ENCODE measurements at places on chromosomes 2 and 18. TPM values are rescaled to one million over a fixed set of nuclear protein-coding genes. Genes with fewer than 3 reads are reported as not detected.

DNA sequence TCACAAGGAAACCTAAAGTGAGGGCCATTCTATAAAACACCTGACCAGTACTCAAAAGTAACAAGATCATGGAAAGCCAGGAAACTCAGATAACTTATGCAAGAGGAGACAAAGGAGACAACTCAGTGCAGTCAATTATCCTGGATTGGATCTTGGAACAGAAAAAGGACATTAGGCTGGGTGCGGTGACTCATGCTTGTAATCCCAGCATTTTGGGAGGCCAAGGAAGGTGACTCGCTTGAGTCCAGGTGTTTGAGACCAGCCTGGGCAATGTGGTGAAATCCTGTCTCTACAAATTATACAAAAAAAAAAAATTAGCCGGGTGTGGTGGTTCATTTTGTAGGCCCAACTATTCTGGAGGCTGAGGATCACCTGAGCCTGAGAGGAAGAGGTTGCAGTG lies 424.5 kb upstream of the SPRED2 start:
- no peak for DNase-seq

DNA sequence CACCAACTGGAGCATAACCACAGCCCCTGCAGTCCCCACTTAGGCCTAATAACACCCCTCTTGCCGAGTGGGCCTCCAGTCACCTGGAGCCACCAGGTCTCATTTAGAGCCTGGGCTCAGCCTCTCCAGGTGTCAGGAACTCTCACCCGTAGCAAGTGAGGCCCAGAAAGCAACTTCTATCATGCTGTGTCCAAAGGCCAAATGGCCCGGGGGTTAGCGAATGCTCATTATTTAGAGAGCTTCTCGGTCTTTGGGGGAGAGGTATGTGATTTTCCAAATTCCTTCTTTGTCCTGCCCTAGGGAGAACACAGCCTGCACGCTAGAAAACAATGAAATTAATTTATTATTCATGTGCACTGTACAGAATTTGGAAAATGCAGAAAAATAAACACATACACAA lies 109.9 kb upstream of the PTPRM start:
- DNase-seq, result no peak

DNA sequence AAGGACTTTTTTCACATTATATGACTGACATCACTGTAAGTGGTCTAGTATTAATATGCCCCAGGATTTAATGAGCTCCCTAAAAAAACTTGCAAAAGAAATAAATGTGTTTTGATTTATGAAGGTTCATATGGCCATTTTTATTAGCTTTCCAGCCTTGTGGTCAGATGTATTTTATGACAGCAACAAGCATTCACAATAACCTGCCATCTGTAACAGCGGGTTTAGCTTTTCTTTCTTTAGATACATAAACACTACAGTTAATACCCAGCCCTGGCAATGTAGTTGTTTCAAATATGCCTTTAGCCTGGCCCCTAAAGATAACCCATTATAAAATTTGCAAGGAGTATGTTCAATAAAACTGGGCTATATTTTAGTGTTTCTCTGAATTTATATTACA lies 1063.8 kb downstream of the SOCS6 start:
- no peak for DNase-seq

RAB27B gene
- total RNA-seq, result not detected

- DNase-seq, result no peak
These were observed 184.5 kb upstream of the LRP1B start for GRCh38 chr2:142315346-142315745.

SERPINB11 gene
- not detected for total RNA-seq

GRCh38 chr2:43044093-43044681 lies 182.2 kb downstream of the ZFP36L2 start:
- DNase-seq, result no peak

DNA sequence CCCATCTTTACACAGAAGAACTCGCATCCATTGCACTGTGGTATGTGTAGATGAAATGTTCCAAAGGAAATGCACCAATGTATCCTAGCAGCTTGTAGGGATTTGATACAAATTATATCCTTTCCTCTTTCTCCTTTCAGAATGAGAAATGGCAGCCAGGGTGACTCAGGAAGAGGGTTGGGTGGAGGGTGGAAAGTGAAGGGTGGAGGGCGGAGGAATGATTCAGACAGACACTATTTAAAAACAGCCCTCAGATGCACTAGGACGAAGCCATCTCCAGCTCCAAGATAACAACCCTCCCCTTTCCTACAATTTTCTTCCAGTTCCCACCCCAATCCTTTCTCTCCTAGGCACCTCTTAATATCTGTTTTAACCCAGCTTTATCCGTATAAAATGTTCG lies 96.2 kb upstream of the STK39 start:
- no peak for DNase-seq

DNA sequence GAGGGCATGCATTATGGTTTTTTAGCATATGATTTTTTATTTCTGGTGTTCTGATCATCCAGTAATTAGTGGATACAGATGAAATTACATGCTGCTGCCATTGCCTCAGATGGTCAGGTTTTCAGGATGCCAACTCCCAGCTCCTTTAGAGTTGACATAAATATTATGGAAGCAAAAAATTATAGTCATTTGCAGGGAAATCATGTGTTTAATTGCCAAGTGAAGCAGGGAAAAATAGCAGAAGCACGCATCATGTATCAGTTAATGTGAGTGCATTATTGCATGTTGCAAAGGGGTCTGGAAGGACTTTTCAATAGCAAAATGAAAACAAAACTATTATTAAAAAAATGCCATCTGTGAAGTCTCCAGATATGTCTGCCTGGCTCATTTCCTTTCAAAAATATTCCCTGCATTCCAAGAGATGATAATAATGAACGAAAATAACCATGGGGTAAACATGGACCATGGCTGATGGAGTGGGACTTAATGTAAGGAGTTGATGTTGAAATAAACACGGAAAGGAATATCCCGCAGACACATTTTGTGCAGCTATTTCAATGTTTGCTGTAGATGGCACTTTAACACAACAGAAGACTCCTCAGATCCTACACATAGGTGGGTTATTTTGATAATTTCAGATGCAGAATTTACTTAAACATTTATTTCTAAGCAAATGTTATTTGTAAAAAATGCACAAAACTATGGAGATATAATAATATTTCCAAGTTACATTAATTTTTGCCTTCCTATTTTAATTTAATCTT lies 87.7 kb upstream of the DYNAP start:
- DNase-seq, result no peak

- DNase-seq, result peak; percentile 29
These were observed 257.3 kb downstream of the ATAD2B start for GRCh38 chr2:23669413-23670244.

GRCh38 chr2:166042356-166042755 lies 85.5 kb downstream of the SCN1A start:
- DNase-seq, result no peak

- DNase-seq, result no peak
These were observed 336.4 kb upstream of the EPHA4 start for GRCh38 chr2:221908518-221908917.

DNA sequence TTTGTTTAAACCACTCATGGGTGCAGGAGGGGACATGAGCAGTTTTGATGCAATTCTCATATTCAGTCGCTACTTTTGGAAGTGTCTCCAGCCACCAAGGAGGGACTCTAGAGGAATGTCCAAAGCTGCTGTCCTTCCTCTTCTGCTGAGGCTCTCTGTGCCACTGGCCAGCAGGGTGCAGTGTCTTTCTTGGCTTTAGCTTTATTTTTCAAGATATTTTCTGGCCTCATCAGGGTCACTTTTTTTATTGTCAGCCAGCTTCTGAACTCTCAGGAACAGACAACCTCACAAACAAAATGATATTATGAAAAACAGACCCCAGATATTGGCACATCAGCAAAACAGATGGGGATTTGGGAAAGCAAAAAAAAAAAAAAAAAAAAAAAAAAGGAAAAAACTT lies 289.3 kb upstream of the ZSWIM2 start:
- DNase-seq, result peak; percentile 14

ARHGAP15 gene
- total RNA-seq, result not detected

- DNase-seq, result peak; percentile 9
These were observed 368.2 kb downstream of the EPHA4 start for GRCh38 chr2:221203856-221204255.

DNA sequence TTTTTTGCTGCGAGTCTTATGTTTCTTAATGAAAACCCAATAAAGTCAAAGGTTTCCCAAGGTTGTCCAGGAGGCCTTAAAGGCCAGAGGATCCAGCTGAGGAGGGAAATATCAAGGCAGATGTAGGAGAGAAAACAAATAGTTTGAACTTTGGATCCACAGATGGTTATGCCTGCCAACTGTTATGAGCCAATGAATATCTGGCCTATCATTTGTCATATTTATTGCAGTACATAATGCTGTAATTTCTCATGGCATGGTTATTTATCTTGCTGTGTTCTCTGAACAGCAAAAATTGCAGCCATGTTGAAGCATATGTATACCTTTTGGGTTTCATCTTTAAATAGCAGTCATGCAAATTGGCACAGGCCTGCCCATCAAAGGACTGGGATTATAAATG lies 38.2 kb upstream of the CAVIN2 start:
- DNase-seq, result no peak

GRCh38 chr2:236107536-236107935 lies 60.6 kb downstream of the GBX2 start:
- DNase-seq, result no peak

GRCh38 chr2:121810959-121811853 lies 55.8 kb downstream of the TSN start:
- DNase-seq, result peak; percentile 79

DNA sequence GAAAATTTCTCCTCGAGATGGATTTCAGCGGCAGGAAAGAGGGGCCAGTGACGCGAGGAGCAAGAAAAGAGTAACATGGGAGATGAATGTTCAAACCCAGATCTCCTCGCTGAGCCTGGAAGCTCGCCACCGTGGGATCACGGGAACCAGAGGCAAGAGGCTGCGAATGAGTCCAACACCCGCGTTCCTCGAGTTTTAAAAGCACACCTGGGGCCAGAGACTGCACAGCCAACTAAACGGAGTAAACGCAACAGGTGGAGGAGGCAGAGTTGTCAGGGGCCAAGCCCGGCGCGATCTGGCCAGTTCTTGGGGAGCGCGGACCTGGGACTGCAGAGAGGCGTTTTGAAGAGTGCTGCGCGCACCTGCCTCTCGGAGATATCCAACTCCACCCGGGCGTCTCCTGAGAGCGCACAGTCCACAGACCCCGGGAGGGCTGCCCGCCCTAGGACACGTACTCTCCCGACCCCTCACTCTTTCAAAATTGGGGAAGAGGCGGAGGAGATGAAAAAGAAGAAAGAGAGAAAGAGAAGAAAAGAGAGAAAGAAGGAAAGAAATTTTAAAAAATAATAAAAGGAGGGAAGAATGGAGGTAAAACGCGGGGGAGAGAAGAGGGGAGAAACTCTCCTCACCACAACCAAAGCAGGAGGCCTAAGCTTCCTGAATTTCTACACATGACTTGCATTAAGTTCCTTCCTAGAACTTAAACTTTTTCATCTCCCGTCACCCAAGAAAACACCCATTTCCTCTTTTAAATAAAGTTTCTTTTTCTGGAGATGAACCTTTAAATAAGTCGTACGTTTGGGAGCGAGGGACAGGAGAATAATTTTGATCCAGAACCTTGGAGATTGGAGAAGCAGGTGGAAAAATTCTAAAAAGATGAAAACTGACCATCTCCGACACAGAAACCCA lies 5.3 kb upstream of the PAX3 start:
- no peak for DNase-seq

- DNase-seq, result no peak
These were observed 23.6 kb downstream of the CYB5A start for GRCh38 chr18:74268175-74268574.

WNT6 gene
- total RNA-seq, result 0.14 TPM

GPR35 gene
- total RNA-seq, result 0.86 TPM

NT5DC4 gene
- total RNA-seq, result not detected

LYPD6 gene
- total RNA-seq, result 10.7 TPM

CDKL4 gene
- total RNA-seq, result 1.6 TPM

SCN3A gene
- not detected for total RNA-seq

PDE11A gene
- 2.6 TPM for total RNA-seq

GCG gene
- not detected for total RNA-seq

- DNase-seq, result no peak
These were observed 89.3 kb downstream of the CSRNP3 start for GRCh38 chr2:165558832-165559231.

DNA sequence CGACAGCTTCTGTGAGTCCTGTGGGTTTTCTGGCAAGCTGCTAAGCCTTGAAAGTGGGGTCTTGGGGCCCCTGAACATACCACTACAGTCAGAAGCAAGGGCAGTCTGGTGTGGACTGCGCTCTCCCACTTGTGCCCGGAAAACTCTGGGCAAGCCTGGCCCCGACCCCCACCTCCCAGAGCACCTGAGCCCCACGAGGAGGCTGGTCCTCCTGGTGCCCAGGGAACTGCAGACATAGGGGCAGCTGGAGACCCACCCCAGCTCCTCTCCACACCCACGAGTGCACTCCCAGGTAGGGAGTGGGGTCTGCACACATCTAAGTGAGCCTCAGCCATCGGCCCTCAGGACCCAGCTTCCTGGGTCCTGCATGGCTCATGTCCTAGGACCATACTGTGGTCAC lies 16.2 kb upstream of the GPC1 start:
- no peak for DNase-seq

- no peak for DNase-seq
These were observed 447.1 kb downstream of the TMEM182 start for GRCh38 chr2:103208916-103209315.

CRYBA2 gene
- not detected for total RNA-seq

REG3A gene
- total RNA-seq, result not detected

DNA sequence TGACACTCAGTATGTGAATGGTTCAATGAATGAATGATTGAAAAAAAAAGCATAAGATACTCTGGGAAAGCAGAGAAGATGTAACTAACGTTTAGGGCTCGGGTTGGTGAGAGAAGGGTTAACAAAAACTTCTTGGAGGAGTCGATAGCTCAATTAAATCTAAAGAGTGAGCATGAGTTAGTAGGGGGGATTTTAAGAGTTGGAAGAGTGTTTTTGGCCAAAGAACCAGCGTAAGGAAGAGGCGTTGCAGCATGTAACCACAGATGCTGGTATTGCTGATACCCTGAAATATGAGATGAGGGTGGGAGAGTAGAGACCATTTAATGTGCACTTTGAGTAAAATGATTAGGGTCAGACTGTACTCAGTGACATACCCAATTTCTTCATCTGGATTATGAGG lies 14.5 kb downstream of the ARHGAP28 start:
- DNase-seq, result no peak

GRCh38 chr2:228876276-228876675 lies 394.8 kb downstream of the PID1 start:
- no peak for DNase-seq

Data from G401 (cell line).